Stimulated activated CD8-positive, alpha-beta memory T cell treated with anti-CD3 and anti-CD28 coated beads, Interleukin-15, amount 100 ng/mL, for 24 hours (primary cell): ENCODE measurements at places on chromosomes 5 and 9.

GRCh38 chr9:85162822-85163221 is 493.3 kb downstream of the NTRK2 start:
- no peak for DNase-seq

GRCh38 chr5:113917997-113918396 is 404.5 kb downstream of the YTHDC2 start:
- no peak for DNase-seq

- DNase-seq: peak; percentile 10
Observed at GRCh38 chr9:88388886-88389605, 802 bp downstream of the SPIN1 start.

DNA sequence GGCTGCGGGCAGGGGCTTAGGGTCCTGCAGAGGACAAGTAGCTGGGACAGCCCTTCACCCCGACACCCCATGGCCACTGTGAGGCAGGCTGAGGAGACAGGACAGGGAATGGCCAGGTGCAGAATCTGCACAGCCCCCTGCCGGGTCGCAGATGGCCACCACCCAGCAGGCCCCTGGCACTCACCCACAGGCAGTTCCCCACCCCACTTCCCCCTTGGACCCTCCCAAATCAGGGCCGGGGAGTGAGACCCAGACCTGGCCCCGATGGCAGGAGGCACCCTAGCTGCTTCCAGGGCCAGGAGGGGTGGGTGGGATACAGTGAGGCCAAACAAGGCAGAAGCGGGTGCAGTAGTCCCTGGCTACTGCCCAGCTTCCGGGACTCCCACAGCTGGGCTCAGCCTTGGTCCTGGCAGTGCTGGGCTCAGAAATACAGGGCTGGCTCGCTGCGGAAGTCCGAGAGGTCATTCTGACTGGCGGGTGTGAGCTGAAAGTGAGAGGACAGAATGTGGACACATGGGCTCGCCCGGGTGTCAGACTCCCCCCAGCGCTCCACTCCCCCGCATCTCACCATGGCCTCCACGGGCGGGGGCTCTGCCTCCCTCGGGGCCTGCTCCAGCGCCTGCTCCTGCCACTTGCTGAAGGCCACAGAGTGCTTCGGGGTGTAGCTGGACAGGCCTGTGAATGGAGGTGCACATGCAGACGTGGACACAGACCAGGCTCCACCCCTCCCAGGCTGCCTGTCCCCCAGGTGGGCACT is 3.4 kb downstream of the SSNA1 start:
- DNase-seq: no peak
